Heart right ventricle (tissue), 16 donors: ENCODE measurements at places on chromosomes 11 and 22. TPM values are rescaled to one million over a fixed set of nuclear protein-coding genes. Genes with fewer than 3 reads are reported as not detected.

GRCh38 chr11:78995171-78995570 lies 420.5 kb upstream of the NARS2 start:
- no peak overlapping the region for H3K4me3 ChIP-seq
- DNase-seq, result no peak
- no peak overlapping the region for H3K27ac ChIP-seq
- no peaks in the 10 kb centered on the region for H3K4me1 ChIP-seq
- no peaks in the 10 kb centered on the region for H3K27me3 ChIP-seq
- no peaks in the 10 kb centered on the region for H3K36me3 ChIP-seq

DNA sequence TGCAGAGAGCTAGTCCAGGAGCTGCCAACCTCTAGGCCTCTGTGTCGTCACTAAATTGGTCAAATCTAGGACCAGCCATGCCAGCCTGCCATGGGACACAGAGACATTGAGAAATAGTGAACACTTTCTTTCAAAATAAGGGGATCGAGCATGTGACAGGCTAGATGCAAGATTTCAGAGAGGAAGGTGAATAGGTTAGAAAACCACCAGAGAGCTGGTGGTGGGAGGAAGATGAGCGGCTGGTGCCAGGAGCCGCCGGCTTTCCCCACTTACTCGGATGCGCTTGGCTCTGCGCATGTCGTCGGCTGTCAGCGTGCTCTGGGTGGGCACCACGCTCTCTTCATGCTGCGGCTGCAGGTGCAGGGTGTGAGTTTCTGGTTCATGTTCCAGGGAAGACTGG lies 35.4 kb upstream of the NFRKB start:
- peaks cover 6% of the 10 kb centered on the region for H3K36me3 ChIP-seq
- H3K4me3 ChIP-seq, result no peak overlapping the region
- H3K27ac ChIP-seq, result no peak overlapping the region
- no peaks in the 10 kb centered on the region for H3K27me3 ChIP-seq
- H3K4me1 ChIP-seq, result no peaks in the 10 kb centered on the region

GRCh38 chr11:70242885-70243284 lies 27.6 kb upstream of the PPFIA1 start:
- H3K4me1 ChIP-seq, result no peaks in the 10 kb centered on the region
- no peak overlapping the region for H3K4me3 ChIP-seq
- H3K27ac ChIP-seq, result no peak overlapping the region
- no peak for DNase-seq

GRCh38 chr22:32583074-32583682 lies 108.6 kb downstream of the FBXO7 start:
- H3K27me3 ChIP-seq, result no peaks in the 10 kb centered on the region
- no peaks in the 10 kb centered on the region for H3K36me3 ChIP-seq
- no peak for DNase-seq
- no peak overlapping the region for H3K4me3 ChIP-seq

GRCh38 chr11:78791964-78792363 lies 217.3 kb upstream of the NARS2 start:
- H3K4me3 ChIP-seq, result no peak overlapping the region
- DNase-seq, result no peak
- H3K27me3 ChIP-seq, result no peaks in the 10 kb centered on the region
- no peaks in the 10 kb centered on the region for H3K4me1 ChIP-seq
- no peaks in the 10 kb centered on the region for H3K36me3 ChIP-seq

GRCh38 chr11:27097551-27097950 lies 56.9 kb downstream of the BBOX1 start:
- no peaks in the 10 kb centered on the region for H3K36me3 ChIP-seq
- H3K27ac ChIP-seq, result no peak overlapping the region
- H3K27me3 ChIP-seq, result no peaks in the 10 kb centered on the region
- H3K4me1 ChIP-seq, result no peaks in the 10 kb centered on the region
- H3K4me3 ChIP-seq, result no peak overlapping the region

JHY gene
- total RNA-seq, result 1.8 TPM

RHOG gene
- 46.9 TPM for total RNA-seq

CLTCL1 gene
- 9.1 TPM for total RNA-seq
